Muscle of back (tissue), 13 donors: ENCODE measurements at places on chromosomes 4 and X.
A peak's percentile ranks its signal among the peaks of the same experiment; 100 is the strongest.

DNA sequence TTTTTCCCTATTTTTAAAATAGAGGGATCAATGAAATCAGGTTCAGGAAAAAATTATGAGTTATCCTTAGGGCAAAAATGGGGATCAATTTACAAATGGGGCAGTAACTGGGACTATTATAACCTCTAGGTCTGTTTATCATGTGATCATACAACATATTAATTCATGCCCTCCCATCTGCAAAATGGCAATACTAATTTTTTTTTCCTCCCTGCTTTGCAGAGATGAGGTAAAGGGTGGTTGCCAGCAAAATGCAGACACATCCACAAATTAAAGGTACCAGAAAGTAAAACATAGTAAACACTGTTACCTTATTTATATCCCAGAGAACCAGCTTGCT lies 467 bp downstream of the HSD17B11 start:
- DNase-seq = no peak

GRCh38 chr4:7198440-7199128 lies 6.2 kb downstream of the SORCS2 start:
- DNase-seq = no peak

DNA sequence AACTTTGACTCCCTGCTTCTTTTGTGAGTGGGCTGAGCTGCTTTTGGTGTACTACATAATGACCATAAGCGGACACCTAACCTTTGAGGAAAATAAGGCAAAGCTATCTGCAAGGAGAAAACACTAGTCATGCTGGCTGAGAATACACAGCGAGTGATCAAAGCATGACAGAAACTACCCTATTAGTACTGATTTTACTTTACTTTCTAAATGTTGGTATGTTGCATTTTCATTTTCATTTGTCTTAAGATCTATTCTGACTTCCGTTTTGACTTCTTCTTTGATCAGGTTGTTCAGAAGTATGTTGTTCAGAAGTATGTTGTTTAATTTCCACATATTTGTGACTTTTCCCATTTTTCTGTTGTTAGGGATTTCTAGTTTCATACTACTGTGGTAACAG lies 361.1 kb downstream of the TRAM1L1 start:
- no peak for DNase-seq

DNA sequence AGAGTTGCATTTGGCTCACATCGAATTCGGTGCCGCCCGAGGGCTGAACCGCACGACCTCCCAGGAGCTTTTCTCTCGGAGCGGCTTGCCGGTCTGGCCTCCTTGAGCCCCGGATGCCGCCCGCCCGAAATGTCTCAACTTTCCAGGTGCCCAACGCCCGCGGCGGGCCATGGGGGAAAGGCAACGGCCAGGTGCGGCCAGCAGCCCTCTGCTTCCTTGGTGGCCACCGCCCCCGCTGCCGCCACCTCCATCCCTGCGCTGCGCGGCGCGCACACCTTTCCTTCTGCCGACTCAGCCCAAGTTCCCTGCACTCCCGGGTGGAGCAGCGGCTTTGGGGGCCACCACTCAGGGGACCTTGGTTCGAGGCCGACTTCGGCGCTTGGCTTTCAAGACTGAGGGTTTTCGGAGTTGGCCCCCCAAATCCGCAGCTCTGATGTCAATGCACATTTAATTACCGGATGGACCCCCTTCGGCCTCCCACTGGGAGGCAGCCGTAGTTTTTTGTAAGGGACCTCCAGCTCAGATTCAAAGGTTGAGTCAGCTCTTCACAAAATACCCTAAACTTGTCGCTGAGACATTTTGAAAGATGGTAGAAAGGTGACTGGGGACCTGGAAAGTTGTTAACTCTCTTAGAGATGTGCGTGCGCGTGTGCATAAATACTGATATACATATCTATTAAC lies 1.1 kb downstream of the AFF2 start:
- DNase-seq = no peak

- DNase-seq = no peak
Observed at GRCh38 chrX:107574711-107575110, 53.6 kb upstream of the PRPS1 start.

GRCh38 chr4:70365479-70365878 lies 4.9 kb downstream of the SMR3A start:
- DNase-seq = peak; percentile 8

- DNase-seq = no peak
Observed at GRCh38 chrX:129808829-129809796, 29.4 kb downstream of the SASH3 start.

- no peak for DNase-seq
Observed at GRCh38 chr4:178553201-178553600, 1111.0 kb upstream of the AGA start.

DNA sequence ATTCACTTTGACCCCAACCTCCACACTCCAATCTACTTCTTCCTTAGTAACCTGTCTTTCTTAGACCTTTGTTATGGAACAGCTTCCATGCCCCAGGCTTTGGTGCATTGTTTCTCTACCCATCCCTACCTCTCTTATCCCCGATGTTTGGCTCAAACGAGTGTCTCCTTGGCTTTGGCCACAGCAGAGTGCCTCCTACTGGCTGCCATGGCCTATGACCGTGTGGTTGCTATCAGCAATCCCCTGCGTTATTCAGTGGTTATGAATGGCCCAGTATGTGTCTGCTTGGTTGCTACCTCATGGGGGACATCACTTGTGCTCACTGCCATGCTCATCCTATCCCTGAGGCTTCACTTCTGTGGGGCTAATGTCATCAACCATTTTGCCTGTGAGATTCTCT lies 344 bp downstream of the OR13H1 start:
- no peak for DNase-seq

- no peak for DNase-seq
Observed at GRCh38 chrX:19578956-19579355, 63.6 kb upstream of the MAP3K15 start.
